ENCODE measurements at places on chromosomes 12 and 14.

GRCh38 chr12:51403681-51404136 lies 12.5 kb upstream of the GALNT6 start:
- DNase-seq = no peak

DNA sequence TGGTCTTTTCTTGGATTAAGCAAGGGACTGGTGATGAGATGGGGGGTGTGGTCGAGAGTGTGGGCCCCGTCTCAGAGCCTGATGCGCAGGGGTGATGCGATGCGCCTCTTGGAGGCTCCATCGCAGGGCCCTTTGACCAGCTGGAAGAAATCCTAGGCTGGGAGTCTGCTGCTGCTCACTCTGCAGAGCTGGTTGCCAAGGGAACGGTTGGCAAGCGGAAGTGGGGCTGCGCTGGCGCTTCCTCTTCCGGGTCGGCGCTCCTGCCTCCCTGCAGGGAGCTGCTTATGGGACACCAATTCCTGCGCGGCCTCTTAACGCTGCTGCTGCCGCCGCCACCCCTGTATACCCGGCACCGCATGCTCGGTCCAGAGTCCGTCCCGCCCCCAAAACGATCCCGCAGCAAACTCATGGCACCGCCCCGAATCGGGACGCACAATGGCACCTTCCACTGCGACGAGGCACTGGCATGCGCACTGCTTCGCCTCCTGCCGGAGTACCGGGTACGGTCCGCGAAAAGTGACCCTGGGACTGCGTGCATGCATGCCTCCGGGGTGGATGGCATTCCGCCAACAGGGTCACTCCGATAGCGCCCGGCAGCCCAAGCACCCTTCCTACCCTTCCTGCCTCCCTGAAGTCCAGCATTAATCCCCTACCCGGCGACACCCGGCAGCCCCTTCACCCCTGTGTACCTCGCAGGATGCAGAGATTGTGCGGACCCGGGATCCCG lies at the start of gene MYG1:
Gene MYG1 (plus strand): TSS at position 242 of the 727 bp plus-strand sequence. CDS start 43 bp downstream, at position 285.
- DNase-seq = peak; percentile 61

- DNase-seq = no peak
These were observed 159.8 kb downstream of the RPAP3 start for GRCh38 chr12:47545938-47546609.

- no peak for DNase-seq
These were observed 624 bp downstream of the RIN3 start for GRCh38 chr14:92513966-92514843.

DNA sequence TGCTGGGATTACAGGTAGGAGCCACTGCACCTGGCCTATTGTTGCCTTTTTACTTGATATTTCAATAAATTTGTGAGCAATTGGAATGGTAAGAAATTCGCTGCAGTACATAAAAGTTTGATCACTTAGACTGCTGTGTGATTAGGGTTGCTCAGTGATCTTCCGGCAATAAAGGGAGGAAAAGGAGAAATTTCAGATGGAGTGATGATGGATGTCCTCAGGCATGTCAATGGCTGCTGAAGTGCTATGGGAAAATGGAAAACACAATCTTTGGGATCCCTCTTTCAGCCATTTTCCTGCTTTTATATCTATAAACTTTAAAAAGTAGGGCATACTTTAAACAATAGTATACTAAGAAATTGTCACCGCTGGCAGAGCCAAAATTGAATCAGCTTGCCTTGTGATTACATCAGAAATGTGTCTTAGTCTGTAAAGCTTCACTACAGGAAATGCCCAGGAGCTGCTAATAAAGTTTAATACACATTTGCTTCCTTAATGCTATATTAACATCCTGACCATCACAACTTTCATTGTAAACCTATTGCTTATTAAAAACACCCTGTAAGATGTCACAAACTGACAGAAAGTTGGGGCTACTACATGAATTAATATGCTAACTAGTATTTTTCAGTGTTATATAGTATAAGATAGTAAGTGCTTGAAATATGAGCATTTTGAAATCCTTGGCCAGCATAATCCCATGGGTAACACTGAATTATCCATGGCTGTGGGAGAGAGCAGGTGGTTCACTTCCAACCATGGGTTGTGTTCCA lies 13.7 kb upstream of the FBXL14 start:
- no peak for DNase-seq

DNA sequence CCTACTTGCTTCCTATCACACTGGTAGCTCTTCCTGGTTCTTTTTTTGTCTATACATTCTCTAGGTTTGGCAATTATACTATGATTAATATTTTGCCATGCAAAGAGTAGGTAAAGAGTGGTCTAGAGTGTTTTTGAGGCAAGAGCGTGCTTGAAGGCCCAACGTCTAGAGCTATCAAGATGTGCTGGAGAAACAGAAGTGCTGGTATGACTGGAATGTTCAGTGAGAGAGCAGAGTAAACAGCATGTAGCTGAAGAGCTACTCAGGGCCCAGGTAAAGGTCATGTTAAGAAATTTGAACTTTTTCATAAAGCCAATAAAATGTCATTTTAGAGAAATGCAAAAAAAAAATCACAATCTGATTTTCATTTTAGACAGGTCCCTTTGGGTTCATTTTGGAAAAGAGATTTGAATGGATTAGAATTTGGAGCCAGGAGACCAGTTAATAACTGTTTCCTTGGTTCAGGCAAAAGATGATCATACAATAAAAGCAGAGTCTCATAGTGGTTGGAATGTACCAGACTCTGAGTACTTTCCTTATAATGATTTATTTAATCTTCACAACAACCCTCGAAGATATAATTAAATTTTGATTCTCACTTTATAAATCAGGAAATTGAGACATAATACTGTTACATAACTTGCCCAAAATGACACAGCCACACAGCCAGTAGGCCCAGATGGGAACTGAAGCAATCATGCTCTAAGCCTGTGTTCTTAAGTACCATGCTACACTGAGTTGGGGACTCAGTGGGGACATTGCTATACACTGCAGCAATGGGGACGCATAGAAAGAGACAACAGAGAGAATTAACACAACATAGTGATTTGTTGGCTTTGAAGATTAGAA lies 350.1 kb downstream of the NELL2 start:
- DNase-seq = no peak

DNA sequence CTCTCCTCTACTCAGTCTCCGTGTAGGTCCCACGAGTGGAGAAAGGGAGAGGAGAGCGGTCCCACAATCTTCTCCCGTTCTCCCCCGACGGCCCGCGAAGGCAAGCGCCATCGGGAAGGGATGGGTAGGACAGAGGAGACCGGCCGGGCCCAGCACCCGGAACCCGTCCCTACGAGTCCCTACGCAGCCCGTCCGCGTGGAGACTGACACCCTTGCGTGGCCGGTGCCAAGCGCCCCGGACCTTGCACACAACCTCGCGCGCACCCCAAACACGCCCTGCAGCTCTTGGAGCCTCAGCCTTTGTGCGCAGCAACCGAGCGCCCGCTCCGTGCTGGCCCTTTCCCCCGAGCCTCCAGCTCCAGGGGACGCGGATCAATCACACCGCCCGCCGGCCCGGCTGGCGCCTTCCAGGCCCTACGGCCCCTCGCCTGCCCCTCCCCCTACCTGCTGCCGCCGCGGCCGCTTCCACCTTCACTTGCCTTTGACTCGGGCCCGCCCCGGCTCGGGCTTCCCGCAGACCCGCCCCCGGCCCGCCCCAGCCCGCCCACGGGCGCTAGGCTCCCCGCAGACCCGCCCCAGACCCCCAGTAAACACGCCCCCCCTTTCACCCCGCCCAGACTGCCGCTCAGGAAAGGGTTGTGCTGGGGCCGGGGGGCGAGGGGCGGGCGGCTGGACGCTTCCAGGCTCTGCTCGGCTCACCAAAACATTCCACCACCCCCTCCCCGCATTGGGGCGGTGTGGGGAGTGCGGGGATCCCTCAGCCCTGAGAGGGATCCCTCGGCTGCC lies at the start of gene NDRG2:
Gene NDRG2 (minus strand): TSS at position 477 of the 786 bp plus-strand sequence. CDS start 1,746 bp downstream, outside the sequence.
- peak; percentile 33 for DNase-seq

- no peak for DNase-seq
These were observed 30.6 kb upstream of the PPFIBP1 start for GRCh38 chr12:27493260-27493940.

DNA sequence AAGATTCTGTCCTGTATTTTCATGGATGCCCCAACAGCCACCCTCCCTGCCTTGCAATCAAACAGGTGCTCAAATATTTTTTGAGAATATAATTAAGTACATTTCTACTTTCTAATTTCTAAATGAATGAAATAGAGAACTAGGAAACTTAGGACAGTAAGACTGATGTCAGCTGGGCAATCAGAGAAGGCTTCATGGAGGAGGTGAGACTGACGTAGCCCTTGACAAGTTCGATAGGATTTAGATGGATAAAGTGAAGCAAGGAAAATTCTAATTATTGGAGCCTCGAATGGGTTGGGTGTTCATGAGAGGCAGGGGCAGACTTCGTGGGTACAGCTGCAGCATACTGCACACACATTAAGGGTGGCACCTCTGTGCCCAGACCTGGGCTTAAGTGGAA lies 36.0 kb downstream of the NINJ2 start:
- no peak for DNase-seq

DNA sequence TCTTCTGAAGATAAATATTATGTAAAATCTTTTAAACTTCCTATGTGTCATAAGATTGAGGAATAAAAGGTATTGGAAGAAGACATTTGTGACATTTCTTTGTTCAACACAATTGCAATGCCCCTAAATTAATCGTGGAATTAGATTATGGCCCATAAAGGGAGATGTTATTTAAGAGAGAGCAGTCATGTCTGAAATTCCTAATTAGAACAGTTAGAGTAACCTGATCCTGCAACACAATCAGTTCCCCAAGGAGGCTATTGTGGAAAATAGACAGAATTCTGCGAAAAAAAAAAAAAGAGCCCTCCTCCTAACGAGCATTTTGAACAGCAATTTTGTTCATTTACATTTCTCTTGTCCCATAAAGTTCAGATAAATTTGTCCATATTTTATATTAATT lies 339.5 kb downstream of the PAWR start:
- DNase-seq = no peak

DNA sequence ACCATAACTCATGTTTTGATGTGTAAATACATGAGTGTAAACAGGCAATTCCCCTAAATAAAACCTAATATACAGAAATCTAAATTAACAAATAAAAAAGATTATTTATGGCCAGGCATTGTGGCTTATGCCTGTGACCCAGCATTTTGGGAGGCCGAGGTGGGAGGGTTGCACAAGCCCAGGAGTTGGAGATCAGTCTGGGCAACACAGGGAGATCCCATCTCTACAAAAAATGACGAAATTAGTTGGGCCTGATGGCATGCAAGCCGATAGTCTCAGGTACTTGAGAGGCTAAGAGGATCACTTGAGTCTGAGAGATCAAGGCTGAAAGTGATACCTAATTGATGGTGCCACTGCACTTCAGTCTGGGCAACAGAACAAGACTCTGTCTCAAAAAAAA lies 48.7 kb downstream of the BCAT1 start:
- DNase-seq = no peak

- peak; percentile 83 for DNase-seq
These were observed 25.1 kb upstream of the UBC start for GRCh38 chr12:124939421-124940142.

GRCh38 chr12:4293299-4293965 lies 19.9 kb downstream of the CCND2 start:
- DNase-seq = no peak

GRCh38 chr12:24754690-24755638 lies 193.9 kb downstream of the BCAT1 start:
- no peak for DNase-seq

- no peak for DNase-seq
These were observed 60.5 kb downstream of the ERGIC2 start for GRCh38 chr12:29320295-29321085.

All from stimulated activated CD8-positive, alpha-beta memory T cell treated with anti-CD3 and anti-CD28 coated beads, Interleukin-7, amount 100 ng/mL, for 24 hours (primary cell).